Astrocyte of the cerebellum (primary cell): ENCODE measurements at places on chromosomes 12 and 14.

- DNase-seq: no peak
Measured at GRCh38 chr12:67320614-67321295, 51.6 kb downstream of the CAND1 start.

- no peak for DNase-seq
Measured at GRCh38 chr14:33016613-33017012, 77.9 kb downstream of the NPAS3 start.

DNA sequence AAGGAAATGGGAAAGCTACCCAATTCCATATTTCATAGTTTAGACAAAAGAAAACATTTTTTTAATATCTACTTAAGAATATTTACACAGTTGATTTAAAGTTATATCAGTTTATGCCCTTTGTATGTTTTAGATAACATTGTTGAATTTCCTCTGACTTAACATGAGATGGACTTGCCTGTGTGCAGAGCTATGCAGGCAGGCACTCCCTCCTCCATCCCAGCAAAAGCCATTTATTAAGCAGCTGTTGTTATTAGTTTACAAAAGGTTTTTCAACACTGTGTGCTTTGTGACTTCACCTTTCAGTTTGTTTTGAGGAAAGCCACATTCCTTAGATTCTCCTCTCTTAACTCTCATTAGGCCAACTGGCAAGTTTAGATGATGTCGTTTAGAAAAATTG is 337.5 kb upstream of the PDE3A start:
- no peak for DNase-seq

- DNase-seq: no peak
Measured at GRCh38 chr12:50121641-50122040, 9.6 kb downstream of the COX14 start.

- peak; percentile 46 for DNase-seq
Measured at GRCh38 chr12:67716817-67717216, 68.3 kb downstream of the DYRK2 start.

GRCh38 chr14:73462048-73462715 is 3.8 kb upstream of the NUMB start:
- DNase-seq: no peak

DNA sequence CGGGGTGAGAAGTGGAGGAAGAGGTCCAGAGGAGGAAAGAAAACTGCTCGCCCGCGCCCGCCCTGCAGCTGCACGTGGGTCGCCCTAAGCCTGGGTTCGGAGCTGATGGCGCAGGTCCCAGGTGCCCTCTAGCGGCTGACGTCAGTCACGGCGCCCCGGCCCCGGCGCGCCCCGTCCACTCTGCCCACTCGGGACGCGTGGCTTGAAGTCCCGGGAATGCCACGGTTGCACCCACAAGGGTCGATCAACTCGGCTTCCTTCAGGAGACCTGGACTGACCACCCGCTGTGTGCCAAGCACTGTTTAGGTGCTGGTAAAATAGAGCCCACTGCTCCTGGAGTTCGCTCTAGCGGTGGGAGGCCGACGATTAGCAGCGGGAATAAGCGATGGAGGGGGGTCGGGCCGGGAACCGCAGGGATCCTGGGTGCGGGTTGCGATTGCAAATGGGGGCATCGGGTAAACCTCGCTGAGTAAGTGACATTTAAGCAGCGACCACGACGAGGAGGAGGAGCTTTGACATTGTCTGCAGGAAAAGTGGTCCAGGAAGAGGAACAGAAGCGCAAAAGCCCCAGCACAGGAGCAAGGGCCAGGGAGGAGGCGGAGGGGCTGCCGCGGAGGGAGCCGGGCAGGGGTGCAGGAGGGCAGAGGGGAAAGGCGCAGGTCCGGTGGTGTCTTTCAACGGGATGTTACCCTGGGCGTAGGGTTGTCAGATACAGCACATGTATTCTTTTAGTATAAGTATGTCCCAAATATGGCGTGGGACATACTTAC is 5.1 kb upstream of the ZNF839 start:
- peak; percentile 60 for DNase-seq

DNA sequence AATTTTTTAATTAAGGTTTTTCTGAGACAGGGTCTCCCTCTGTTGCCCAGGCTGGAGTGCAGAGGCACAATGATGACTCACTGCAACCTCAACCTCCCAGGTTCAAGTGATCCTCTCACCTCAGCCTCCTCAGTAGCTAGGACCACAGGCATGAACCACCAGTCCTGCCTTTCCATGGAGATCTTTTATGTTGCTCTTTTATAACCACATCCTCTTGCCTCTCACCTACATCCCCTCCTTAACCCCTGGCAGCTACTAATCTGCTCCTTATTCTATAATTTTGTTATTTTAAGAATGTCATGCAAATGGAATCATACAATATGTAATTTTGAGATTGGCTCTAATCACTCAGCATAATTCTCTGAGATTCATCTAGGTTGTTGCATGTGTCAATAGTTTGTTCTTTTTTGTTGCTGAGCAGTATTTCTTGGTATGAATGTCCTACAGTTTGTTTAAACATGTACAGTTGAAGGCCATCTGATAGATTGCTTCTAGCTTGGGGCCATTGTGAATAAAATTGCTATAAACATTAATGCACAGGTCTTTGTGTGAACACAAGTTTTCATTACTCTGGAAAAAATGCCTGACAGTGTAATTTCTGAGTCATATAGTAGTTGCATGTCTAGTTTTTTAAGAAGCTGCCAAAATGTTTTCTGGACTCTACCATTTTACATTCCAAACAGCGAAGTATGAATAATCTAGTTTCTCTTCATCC is 249.2 kb upstream of the AMIGO2 start:
- no peak for DNase-seq

DNA sequence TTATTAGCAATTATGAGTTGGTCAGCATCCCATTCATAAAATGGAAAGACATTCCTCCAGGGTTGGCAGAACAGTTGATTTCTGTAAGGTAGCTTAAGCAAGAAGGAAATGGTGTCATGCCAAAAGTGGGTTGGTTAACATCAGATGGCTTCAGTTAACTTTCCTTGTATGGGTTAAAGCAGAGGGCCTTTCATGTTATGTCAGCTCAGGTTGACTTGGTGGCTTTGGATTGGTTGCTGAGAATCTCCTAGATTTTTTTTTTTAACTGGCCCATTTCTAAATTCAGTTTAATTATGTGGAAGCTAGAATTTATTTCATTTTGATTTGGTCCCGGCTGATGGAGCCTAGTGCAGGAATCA is 87.8 kb downstream of the BBS10 start:
- DNase-seq: no peak

- DNase-seq: no peak
Measured at GRCh38 chr12:115639648-115640012, 637.9 kb downstream of the MED13L start.

DNA sequence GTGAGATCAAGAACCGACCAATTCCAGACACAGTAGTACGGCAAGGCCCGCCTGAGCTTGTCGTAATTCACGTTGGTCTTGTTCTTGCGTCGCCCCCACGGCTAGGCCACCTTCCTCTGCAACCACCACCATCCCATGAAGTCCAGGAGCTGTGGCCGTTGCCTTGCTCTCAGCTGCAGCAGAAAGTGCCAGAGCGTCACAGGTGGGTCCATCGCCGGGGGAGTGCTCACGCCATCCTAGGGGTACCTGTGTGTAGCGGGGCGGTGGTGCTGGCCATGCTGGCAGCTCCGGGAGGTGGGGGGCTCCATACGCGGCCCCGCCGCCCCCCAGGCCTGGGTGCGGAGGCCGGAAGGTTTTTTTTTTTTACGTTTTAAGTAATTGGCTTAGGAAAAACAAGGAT is 23.1 kb downstream of the TMEM121 start:
- DNase-seq: no peak

DNA sequence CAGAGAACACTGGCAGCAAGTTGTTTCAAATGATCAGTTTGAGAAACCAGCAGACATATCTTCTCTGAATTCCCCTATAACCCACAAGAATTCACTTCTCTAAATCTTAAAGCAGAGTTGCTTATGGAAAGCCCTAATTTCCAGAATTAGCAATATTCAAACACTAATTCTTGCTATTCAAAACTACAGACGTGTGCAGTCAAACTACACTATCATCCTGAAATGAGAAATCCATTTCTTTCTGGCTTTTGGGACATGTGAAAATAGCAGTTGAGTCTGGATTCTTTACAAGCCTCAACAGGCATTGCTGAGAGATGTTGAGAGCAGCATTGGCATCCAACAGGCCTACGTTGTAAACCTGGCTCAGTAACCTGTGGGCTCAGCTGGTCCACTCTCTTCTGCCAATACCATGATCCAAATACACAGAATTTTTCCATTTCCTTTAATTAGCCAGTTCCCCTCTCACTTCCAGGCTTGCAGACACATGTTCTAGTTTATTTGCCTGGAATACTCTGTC is 74.6 kb upstream of the TMTC1 start:
- DNase-seq: no peak

GRCh38 chr14:74635847-74636246 is 23.8 kb upstream of the LTBP2 start:
- no peak for DNase-seq

- no peak for DNase-seq
Measured at GRCh38 chr14:96040828-96041371, 1.7 kb downstream of the C14orf132 start.

DNA sequence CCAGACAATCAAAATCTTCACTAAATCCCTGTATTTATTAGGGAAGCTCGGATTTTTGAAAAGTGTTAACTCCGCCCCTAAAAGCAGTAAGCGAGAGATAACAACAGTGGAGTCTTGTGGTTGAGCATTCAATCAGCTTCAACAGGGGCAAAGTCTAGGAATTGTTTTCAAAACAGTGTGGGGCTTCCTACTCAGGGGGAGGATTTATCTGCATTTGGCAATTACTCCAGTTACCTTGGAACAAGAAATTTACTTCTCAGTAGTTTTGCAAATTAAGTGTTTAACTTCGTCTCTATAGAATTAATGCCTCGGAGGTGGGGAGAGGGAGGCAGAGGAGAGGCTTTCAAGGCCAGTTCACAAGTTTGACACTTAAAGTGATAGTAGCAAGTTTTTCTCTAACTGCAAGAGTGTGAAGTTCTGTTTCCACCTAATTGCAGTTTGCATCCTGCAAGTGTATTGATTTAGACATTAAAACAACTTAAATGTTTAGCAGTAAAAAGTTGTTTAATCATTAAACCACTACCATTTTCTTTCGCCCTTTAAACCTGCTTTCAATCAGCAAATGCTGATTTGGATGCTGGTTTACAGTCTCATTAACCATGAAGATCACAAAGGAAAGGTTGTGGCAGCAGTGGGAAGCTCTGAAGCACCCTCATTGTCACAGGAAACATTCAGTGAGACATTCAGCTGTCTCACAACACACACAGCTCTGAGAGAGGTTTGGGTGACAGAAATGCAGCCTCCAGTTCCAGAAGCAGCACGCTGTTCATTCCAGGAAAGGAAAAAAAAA is 102.0 kb downstream of the HMGA2 start:
- DNase-seq: no peak

GRCh38 chr12:116495260-116495659 is 63.9 kb upstream of the MAP1LC3B2 start:
- DNase-seq: peak; percentile 45

- DNase-seq: peak; percentile 83
Measured at GRCh38 chr14:75831455-75831854, 150.3 kb downstream of the TGFB3 start.

- no peak for DNase-seq
Measured at GRCh38 chr12:104462931-104463339, 6.2 kb downstream of the CHST11 start.

DNA sequence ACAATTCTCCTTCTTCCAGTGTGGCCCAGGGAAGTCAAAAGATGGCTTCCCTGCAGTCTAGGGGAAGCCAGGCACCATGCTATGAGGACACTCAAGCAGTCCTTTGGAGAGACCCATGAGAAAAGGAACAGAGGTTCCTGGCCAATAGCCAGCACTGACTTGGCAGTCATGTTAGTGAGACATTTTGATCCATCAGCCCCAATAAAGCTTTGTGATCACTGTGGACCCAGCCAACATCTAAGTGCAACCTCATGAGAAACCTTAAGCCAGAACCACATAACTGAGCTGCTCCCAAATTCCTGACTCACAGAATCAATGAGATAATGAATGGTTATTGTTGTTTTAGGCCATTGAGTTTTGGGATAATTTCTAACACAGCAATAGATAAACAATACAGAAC is 51.0 kb upstream of the NAP1L1 start:
- DNase-seq: no peak

GRCh38 chr12:54417712-54418440 is 1.2 kb downstream of the ITGA5 start:
- no peak for DNase-seq

GRCh38 chr12:19021646-19022045 is 107.9 kb upstream of the PLEKHA5 start:
- no peak for DNase-seq

GRCh38 chr12:80763874-80764273 is 47.2 kb downstream of the MYF5 start:
- DNase-seq: peak; percentile 60

- peak; percentile 89 for DNase-seq
Measured at GRCh38 chr14:30223385-30223785, 295.7 kb upstream of the PRKD1 start.

DNA sequence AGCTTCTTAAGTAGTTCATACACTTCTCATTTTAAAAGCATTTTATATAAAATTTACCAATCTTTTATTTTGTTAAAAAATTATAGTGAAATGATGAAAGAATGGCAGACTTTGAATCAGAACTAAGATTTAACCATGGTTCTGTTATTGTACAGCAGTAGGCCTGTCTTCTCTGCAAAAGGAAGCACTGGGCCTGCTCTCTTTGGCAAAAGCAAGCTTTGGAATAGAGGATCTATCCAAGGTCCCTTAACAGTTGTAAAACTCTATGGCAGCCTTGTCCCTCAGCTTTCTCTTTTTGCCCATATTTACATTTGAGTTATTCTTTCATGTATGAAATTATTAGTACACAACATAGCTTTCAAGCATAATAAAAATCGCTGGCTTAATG is 82.8 kb downstream of the PLEKHG7 start:
- no peak for DNase-seq

DNA sequence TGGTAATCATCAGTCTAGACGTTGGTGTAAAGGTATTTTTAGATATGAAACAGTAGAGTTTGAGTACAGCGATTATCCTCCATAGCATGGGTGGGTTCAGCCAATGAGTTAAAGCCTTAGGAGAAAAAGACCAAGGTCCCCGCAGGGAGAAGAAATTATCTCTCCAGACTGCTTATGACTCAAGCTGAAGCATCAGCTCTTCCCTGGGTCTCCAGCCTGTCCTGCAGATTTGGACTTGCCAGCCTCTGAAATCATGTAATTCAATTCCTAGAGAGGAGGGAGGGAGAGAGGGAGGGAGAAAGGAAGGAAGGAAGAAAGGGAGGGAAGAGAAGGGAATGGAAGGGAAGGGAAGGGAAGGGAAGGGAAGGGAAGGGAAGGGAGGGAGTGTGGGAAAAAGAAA is 12.0 kb upstream of the DTX1 start:
- DNase-seq: no peak

- DNase-seq: peak; percentile 53
Measured at GRCh38 chr12:116454950-116455447, 104.2 kb upstream of the MAP1LC3B2 start.

DNA sequence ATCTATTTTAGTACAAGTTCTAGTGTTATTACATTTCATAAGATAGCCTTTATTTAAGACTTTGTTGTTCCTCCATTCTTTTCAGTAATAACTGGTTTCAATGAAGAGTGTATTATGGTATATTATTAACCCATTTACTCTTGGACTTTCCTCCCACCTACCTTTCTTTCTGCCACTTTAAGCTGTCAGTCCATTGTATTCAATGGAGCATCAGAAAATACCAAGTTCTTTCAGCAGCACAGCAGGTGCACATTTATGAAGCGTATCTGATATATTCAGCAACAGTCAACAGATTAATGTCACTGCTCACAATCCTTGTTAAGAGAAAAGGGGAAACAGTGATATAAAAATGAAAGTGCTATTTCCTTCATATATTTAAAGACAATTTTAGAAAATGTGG is 660.9 kb downstream of the C12orf50 start:
- no peak for DNase-seq

- DNase-seq: no peak
Measured at GRCh38 chr12:77601069-77601468, 229.6 kb upstream of the NAV3 start.
